ENCODE measurements at places on chromosomes 5 and 9.
A peak's percentile ranks its signal among the peaks of the same experiment; 100 is the strongest.

DNA sequence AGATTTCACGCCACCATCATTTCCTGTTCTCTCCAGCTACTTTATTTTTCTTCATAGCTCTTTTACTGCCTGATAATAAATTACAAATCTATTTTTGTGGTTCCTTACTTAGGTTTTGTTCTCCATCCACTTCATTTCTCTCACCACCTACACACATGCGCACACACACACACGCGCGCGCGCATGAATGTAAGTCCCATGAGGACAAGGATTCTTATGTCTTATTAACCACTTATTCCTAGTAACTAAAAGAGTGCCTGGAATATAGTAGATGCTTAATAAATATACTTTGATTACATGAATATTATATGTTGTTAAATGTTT is 116.5 kb downstream of the TRPM6 start:
- no peak for DNase-seq

GRCh38 chr5:102792705-102793104 is 37.6 kb downstream of the PAM start:
- no peak for DNase-seq

- no peak for DNase-seq
Observed at GRCh38 chr5:159402311-159402710, 72.0 kb upstream of the IL12B start.

GRCh38 chr9:33177086-33177485 is 9.9 kb upstream of the B4GALT1 start:
- DNase-seq: no peak

- DNase-seq: peak; percentile 81
Observed at GRCh38 chr9:126558051-126558665, 55.6 kb upstream of the LMX1B start.

GRCh38 chr9:124794902-124795491 is 18.1 kb downstream of the OLFML2A start:
- peak; percentile 41 for DNase-seq

DNA sequence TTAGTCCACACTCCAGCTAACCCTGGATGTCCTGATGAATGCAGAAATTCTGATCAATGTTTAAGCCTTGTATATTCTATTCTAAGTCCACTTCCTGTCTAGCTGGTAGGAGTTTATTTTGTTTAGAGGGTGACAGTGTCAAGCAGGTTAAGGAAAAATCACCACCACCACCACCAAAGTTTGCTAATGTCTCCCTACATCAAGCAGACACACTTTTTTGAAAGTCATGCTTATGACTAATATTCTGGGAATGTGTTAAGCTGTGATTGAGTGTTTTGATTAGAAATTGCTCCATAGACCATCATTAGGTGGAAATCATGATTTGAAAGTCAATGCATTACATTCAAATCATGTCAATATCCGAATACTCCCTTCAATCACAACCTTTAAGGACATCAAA is 1530.1 kb downstream of the MAT2B start:
- no peak for DNase-seq

DNA sequence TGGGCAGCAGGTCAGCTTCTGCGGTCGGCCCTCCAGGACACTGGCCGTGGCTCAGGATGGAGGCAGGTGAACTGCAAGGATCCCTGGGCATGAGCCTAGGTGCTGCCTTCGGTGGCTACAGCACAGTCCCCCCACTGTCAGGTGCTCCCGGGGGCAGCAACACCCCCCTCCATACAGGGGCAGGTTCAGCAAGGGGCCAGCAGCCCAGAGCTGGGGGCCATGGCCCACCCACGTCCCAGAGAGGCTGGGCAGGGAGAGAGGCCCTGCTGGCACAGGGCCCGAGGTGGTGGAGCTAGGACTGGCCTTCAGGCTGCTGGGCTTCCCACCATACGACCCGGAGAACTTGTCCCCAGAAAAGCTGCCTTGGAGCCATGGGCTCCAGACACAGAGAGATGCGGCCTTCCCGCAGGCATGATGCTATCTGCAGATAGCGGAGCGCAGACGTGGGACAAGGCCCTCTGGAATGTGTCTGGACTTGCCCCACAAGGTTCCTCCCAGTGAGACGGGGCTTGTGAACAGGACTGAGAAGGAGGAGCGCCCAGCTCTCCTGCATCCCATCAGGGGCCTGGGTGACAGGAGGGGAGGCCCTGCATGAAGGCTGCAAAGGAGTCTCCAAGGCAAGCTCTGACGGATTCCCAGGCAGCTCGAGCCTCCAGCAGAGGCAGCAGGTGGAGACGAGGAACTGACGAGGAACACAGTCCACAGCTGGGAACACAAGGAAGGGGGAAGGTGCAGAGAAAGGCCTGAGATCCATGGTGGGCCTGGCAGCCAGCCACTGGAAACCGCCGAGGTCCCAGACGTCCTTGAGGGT is 111.1 kb downstream of the VAV2 start:
- peak; percentile 96 for DNase-seq

- no peak for DNase-seq
Observed at GRCh38 chr9:37700131-37700530, 49.4 kb downstream of the FRMPD1 start.

DNA sequence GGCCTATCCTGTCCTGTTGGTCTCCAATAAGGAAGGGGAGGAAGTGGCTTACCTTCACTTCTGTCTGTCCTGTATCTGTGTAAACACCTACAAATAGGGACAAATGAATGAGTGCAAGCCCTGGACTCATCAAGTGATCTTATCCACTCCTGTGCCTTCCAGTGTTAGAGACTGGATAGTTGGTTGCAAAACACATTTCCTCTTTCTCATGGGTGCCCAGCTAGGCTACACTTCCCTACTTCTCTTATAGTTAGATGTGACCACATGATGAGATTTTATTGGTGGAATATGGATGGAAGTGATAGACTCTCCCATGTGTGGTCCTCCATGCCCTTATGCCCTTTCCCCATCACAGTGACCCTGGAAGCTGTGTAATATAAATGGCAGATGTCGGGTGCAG is 16.9 kb upstream of the PFDN1 start:
- no peak for DNase-seq

DNA sequence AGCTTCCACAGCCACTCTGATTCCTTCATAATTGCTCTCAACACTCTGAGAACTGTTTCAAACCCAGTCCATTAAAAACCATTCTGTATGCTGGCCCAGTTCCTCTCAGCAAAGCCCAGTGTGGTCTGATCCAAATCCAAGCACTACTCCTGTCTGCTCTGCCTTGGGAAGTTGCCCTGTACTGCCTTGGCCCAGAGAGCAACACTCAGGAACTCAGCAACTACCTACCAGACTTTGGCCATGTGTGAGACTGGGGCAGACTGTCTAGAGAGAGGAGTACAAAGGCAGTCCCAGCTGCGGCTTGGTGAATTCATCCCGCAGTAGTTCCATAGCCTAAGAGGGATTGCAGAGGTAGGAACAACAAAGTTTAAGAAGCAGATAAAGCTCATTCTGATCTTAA is 214.4 kb downstream of the MCTP1 start:
- DNase-seq: no peak

GRCh38 chr5:68176802-68177479 is 38.6 kb upstream of the PIK3R1 start:
- DNase-seq: no peak

DNA sequence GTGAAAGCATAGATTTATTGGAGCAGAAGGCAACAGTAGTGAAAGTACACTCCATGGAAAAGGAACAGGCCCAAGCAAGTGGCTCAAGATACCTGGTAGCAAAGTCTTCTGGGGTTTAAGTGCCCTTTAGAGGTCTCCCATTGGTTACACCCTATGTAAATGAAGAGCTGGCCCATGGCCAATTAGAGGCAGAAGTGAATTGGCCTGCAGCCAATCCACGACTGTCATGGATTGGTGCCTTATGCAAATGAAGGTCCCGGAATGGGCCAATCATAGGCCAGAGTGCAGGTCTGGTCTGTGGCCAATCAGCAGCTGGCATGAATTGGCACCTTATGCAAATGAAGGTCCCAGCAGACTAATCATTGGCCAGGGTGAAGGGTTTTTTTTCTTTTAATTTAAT is 64.2 kb upstream of the PCSK5 start:
- DNase-seq: no peak

- no peak for DNase-seq
Observed at GRCh38 chr9:26566141-26566540, 326.5 kb downstream of the CAAP1 start.

- DNase-seq: no peak
Observed at GRCh38 chr5:78837836-78838235, 147.3 kb downstream of the ARSB start.

Data from ELF-1 (cell line).